Esophagus muscularis mucosa (tissue), 4 donors: ENCODE measurements at places on chromosomes 1 and 21.

- DNase-seq, result no peak
Observed at GRCh38 chr1:27471477-27471876, 18.5 kb downstream of the WASF2 start.

DNA sequence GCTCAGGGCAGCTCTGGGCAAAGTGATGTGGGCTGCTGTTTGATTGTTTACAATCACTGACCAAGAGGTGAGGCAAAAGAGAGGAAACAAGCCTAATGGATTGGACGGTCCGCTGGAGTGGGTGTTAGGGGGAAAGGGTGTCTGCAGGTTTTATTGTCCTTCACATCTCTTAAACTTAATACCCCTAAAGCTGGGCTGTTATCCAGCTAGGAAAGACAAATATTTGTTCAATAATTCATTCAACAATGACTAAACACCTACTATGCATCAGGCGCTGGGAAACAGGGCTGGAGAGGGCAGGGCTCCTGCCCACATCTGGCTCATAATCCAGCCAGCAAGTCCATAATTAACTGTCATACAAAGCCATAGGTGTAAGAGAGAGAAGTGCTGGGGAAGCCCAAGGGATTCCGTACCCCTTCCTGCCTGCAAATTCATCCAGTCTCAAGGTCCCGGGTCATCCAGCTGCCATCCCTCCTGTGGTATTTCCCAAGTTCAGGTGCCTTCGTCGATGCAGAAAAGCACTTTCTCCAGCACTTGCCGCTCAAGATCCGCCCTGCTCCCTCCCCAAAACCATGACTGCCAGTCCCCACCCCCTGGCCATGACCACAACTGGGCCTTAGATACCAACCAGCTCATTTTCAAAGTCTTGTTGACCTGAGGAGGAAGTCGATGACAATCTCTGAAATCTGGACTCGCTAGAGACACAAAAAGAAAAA is 10.7 kb downstream of the TMEM63A start:
- DNase-seq, result no peak

DNA sequence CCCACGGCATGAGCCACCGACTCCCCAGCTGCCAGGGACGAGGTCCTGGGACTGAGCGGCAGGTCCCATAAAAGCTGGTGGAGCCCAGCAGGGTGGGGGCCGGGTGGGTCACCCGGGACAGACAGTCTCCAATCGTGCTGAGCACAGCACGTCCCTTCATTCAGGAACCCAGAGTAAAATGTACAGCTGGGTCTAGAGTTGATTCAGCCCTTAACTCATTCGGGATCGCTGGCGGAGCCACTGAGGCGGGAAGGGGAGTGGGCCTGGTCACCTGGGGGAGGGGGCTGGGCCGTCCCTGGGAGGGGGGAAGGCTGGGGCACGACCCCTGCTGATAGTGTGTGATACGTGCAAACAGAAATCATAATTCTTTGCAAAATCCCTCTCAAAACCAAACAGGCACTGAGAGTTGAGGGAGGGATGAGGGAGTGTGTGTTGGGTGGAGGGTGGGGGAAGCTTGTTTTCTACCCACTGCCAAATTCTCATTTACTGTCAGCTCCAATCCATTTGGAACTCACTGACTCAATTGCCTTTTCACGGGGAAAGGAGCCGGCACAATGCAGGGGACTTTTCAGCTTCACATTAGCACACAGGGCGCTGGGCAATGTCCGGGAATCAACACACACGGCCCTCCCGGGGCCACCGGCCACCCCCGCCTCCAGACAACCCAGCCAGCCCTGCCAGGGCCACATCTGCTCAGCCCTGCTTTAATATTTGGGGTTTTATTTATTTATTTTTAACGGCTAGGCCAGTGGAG is 13.8 kb downstream of the CASZ1 start:
- DNase-seq, result no peak

DNA sequence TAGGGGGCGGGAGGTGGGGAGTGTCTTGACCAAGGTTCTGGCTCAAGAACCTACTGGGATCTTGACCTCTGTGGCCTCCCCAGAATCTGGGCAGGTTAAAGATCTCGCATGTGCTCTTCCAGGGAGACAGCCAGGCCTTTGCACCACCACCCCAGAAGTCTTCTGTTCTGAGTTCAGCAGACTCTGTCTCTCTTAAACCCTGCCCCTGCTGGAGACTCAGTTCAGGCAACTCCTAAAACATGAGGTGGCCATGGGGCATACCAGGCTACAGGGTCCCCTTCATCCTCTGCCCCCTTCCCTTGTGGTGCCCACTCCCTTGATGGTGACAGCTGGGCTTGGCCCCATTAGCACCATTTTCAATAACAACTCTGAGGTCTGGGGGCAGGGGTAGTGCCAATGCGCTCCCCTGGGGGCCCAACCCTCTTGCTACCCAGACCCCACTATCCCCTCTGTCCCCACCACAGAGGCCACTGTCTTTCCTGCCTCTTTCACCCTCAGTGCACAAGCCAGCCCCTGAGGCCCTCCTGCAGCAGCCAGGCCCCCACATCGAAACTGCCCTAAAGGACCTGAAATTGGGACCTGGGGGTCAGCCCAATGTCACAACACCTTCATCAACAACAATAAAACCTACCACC is 132.7 kb upstream of the RUNX3 start:
- DNase-seq, result no peak

GRCh38 chr1:219837274-219837993 is 90.9 kb downstream of the SLC30A10 start:
- no peak for DNase-seq

DNA sequence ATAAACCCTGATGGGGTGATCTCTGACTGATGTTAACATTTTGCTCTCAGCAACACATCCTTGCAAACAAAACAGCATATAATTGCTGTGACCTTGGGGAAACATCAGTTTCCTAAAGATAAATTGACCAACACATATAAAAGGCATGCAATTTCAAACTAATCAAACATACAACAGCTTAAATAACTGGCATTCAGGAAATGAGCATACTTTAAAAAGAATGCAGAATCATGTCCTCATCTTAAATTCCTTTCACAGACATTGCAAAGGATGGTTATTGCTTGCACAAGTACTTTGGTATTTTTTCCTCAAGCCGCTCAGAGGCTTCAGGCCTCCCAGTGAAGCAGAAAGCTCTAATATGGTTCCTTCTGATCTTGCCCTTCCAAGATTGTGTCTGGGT is 53.4 kb upstream of the RGS18 start:
- DNase-seq, result no peak

DNA sequence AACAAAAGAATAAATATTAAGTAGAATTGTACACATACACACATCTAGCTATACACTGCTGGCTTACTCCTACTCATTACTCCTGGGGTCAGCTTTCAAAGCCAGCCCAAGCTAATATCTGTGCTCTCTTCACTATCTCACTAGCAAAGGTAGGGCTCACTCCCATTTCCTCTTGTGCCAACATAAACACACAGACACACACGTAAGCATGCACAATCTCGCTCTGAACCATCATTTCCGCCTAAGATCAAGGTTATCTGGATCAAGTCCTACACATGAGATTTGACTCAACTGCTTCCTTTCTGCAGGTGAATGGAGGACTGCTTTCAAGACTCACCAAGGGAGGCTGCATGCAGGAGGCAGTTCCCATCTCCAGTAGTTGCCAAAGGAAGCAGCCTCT is 28.8 kb upstream of the MTMR11 start:
- no peak for DNase-seq

DNA sequence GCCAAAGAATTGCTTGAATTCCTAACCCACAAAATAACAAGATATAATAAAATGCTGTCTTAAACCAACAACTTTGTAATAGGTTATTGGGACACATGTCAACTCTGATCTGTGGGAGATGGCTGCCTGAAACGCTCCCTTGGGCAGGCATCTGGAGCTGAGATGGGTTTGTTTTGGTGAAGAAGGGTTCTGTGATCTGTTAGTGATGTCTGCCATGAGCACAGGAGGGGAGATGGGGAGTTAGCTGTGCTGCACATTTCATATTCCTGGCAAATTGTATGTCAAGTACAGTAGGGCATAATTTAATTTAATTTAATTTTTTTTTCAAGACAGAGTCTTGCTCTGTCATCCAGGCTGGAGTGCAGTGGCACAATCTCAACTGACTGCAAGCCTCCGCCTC is 34.2 kb upstream of the IFNLR1 start:
- no peak for DNase-seq

DNA sequence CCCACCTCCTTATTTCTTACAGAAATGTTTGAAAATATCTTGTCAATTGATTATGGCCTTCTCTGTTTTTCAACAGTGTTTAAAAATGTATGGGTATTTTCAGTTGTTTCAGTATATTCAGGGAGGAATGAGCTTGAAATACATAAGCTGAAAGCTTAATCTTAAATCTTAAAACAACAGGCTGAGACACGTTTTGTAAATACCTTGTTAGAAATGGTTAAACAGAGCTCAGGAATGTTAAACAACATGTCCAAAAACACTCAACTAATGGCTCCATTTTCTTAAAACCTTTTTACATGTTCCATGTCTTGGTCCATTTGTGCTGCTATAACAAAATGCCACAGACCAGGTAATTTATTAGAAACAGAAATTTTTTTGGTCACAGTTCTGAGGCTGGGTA is 953.8 kb upstream of the ADGRL2 start:
- DNase-seq, result no peak

DNA sequence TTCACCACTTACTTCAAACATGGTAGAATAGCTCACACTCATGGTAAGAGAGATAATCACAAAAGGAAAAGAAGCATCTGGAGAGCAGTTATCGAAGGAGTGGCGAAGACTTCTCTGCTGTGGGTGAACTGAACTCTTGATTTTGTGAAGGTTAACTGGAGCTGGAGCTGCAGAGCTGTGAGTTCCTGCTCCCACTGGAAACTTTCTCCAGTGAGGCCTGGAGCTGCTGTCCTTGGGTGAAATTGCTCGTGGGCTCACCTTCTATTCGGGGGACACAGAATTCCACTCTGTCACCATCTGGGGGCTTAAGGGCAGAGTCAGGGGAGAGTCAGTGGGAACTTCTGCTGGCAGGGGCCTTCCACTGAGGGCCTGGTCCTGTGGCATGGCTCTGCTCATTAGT is 45.9 kb downstream of the MAB21L3 start:
- peak; percentile 74 for DNase-seq

DNA sequence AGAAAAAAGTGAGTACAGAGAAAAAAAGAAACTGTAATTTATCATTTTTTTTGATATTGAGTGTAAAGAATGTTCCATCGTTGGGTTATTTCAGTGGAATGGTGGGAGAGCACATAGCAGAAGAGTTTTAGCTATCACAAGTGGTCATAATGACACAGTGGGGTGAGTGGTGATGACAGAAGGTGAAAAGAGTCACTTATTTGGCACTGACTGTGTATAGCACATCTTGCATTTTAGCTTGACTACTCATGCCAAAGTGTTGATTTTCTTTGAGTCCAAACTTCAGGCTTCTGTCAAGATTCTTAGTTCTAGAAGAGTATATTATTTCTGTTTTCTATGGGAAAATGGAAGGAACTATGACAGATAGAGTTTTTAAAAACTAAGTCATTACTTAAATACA is 261.2 kb downstream of the GRIK1 start:
- no peak for DNase-seq

- DNase-seq, result no peak
Observed at GRCh38 chr21:44403106-44404020, 49.9 kb downstream of the TRPM2 start.

DNA sequence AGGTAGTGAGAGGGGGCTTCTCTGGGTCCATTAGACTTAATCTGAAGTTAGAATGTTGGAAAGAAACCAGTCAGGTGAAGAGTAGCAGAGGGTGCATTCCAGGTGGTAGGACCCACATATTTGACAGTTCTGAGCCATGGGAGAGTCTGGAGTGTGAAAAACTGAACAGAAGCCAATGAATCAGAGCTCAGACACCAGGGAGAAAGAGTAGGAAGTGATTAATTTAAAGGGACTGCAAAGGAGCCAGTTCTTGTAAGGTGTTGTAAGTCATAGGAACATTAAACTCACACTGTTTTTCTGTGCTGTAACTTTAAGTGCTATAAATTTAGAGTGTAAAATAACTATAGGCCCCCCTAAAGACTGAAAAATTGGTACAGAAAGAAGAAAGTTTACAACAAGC is 5.9 kb upstream of the DHX9 start:
- no peak for DNase-seq

DNA sequence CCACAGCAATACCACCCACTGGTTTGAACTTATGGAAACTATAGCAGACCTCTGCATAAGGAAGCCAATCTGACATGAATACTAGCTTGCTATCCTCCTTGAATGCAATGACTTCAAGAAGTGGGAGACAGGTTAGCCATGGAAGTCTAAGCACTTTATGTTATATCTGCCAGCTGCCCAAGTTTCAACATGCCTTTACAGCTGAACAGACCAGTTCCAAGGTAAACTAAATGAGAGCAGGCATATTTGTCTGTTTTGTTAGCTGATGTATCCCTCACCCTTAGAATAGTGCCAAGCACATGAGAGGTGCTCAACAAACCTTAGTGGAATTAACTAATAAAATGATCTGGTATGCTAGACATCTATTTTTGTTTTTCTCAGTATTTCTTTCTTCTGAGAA is 65.1 kb downstream of the ALG14 start:
- peak; percentile 39 for DNase-seq

DNA sequence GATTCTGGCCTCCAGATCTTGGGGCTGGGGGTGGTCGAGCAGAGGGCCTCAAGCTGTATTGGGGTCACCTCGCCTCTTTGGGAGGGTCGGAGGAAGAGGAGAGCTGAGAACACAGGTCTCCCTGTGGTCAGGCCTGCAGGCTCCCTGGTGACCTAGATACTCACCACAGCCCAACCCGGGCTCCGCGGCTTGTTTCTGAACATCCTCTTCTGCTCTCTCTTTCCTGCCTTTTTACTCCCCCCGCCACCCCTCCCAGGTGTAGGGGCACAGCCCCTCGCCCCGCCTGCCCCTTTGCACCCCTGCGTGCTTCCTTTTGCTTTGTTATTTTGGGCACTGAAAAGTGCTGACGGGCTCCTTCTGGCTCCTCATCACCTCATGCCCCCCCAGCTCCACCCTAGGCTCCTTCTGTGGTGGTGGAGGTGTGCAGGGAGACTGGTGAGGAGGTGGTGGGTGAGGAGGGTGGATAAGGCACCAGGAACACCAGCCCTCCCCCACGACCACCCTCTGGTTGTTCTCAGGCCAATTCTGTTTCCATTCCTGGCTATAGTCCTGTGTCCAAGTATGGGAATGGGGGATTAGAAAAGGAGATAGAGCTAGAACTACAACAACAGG is 10.6 kb upstream of the LINGO4 start:
- no peak for DNase-seq

GRCh38 chr21:35216996-35217395 is 167.9 kb upstream of the RUNX1 start:
- no peak for DNase-seq

DNA sequence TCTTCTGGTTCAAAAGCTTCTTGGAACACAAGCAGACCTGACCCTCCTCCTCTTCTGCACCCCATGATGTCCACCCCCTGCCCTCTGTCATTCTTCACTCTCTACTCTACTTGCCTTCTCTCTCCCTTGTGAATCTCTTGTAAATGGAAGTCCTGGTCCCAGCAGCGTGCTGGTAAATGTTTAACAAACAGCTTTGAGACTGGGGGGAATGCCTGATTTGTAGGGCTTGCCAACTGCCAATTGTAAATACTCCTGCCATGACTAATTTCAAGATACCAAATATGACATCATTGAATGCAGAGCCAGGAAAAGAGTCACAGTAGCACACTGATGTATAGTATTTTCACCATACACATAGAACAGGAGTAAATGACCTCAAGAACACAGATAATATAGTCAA is 40.9 kb upstream of the LRRN2 start:
- no peak for DNase-seq
